AG08396 (cell line): ENCODE measurements at places on chromosomes 4 and X.

DNA sequence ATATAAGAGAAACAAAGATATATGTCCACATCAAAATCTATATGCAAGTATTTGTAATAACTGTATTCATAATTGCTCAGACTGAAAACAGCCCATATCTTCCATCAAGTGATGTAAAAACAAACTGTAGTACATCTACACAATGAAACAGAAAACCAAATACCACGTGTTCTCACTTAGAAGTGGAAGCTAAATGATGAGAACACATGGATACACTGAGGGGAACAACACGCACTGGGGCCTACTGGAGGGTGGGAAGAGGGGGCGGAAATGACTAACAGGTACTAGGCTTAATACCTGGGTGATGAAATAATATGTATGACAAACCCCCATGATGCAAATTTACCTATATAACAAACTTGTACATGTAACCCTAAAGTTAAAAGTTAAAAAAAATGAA is 42.7 kb downstream of the UBA6 start:
- DNase-seq = no peak

- DNase-seq = no peak
Measured at GRCh38 chrX:153964105-153964504, 7.5 kb downstream of the HCFC1 start.

GRCh38 chrX:24979081-24979480 is 36.7 kb downstream of the ARX start:
- DNase-seq = no peak

DNA sequence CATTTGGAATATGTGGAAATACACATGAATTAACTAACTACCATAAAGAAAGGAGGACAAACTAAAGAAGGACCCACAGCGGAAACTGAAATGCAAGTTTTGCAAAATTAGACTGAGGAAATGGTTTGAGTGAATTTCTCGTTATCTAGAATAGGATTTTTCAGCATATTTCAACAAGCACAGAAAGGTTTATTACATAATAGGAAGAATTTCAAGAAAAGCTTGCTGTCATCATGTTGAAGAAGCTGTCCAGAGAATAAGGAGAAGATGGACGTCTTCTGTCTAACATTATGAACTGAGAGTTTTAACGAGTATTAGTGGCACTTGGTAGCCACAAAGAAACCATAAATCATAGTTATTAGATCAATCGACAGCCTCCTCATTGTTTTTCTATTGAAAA is 45.0 kb downstream of the TEC start:
- no peak for DNase-seq

- no peak for DNase-seq
Measured at GRCh38 chr4:1973218-1973617, 35.6 kb downstream of the NELFA start.

- no peak for DNase-seq
Measured at GRCh38 chr4:6956434-6957147, 47.0 kb downstream of the TBC1D14 start.

GRCh38 chrX:20015945-20016615 is 25.2 kb upstream of the BCLAF3 start:
- no peak for DNase-seq

GRCh38 chr4:78651250-78651860 is 99.8 kb downstream of the ANXA3 start:
- DNase-seq = no peak

- DNase-seq = peak; percentile 50
Measured at GRCh38 chr4:145679991-145680455, at the start of gene C4orf51. Gene C4orf51, plus strand, starts transcription at chr4:145680146. Its CDS starts 58 bp downstream, at chr4:145680204.

- DNase-seq = no peak
Measured at GRCh38 chr4:16670727-16671126, 227.7 kb downstream of the LDB2 start.

DNA sequence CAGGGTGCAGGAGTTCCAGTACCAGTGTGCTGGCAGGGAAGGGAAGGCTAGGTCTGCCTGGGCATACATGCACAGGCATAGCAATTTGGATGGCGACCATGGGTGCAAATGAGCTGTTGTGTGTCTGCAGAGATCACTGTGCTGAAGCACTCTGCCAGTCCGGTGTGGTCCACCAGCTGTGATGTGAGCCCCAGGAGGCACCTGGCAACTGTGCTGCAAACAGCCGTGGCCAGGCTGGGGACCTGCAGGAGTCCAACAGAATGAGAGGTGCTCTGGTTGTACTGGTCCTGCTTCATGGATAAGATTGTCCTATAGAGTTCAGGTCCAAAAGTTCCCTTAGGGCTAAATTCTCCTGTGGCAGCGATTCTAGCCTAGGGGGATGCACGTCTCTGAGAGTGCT is 6.1 kb downstream of the FAM47A start:
- no peak for DNase-seq

- no peak for DNase-seq
Measured at GRCh38 chr4:124278477-124278876, 434.1 kb downstream of the ANKRD50 start.

GRCh38 chrX:39665830-39666518 is 431.8 kb downstream of the BCOR start:
- no peak for DNase-seq

DNA sequence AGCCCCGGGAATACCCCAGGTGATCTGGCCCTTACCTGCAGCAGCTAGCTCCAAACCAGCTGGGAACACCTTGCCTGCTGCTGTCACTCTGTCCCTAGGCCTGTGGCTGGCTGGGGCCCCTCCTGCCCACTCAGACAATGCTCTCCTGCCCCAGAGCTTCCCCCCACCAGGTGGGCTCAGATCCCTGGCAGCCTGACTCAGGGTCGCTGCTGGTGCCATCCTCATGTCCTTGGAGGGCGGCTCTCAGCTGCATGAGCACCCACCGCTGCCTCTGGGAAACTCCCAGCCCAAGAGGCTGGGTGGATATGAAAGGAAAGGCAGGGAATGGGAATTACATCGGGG is 15.8 kb downstream of the C4orf50 start:
- no peak for DNase-seq

GRCh38 chr4:8607603-8608481 is 15.3 kb downstream of the CPZ start:
- peak; percentile 83 for DNase-seq
